ENCODE measurements at places on chromosomes 12 and 14. TPM values are rescaled to one million over a fixed set of nuclear protein-coding genes. Genes with fewer than 3 reads are reported as not detected.

TAS2R7 gene
- not detected for total RNA-seq

GNB3 gene
- total RNA-seq: 0.25 TPM

SMIM41 gene
- total RNA-seq: not detected

LRCOL1 gene
- not detected for total RNA-seq

IKZF4 gene
- total RNA-seq: 4.4 TPM

CLEC9A gene
- total RNA-seq: not detected

OTOGL gene
- total RNA-seq: not detected

NRL gene
- 2.8 TPM for total RNA-seq

EIF5 gene
- total RNA-seq: 265 TPM

RNASE13 gene
- total RNA-seq: not detected

TARBP2 gene
- 119 TPM for total RNA-seq

NR2C1 gene
- 74.2 TPM for total RNA-seq

CMTM5 gene
- total RNA-seq: not detected

AICDA gene
- total RNA-seq: not detected

TAS2R31 gene
- 0.14 TPM for total RNA-seq

ZDHHC22 gene
- 0.25 TPM for total RNA-seq
